ENCODE measurements at places on chromosomes 1 and 21.

- DNase-seq = no peak
Observed at GRCh38 chr1:165686971-165687433, 11.4 kb downstream of the ALDH9A1 start.

DNA sequence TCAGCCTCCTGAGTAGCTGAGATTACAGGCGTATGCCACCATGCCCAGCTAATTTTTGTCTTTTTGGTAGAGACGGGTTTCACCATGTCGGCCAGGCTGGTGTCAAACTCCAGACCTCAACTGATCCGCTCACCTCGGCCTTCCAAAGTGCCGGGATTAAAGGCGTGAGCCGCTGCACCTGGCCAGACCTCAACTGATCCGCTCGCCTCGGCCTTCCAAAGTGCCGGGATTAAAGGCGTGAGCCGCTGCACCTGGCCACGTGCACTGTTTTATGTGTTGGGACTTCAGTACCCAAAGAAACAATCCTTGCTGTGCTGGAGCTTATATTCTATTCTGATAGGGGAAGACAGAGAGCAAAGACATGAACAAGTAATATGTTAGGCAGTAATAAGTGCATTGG lies 10.1 kb downstream of the TRAF5 start:
- no peak for DNase-seq

DNA sequence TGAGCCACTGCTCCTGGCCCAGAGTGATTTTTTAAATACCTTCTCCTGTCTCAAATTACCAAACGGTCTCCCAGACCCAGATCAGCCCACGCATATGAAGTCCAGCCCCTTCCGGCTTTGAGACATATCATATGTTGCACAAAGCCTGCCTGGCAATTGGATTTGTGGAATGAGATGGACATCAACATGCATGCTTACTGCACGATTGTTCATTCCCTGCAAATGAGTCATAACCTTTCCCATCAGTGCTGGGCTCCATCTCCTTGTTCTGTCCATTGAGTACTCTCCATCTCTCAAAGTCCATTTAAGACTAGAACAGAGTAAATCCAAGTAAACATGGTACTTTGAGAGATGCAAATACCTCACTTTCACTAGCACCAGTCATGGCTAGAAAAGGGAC lies 612.2 kb upstream of the USP24 start:
- DNase-seq = no peak

DNA sequence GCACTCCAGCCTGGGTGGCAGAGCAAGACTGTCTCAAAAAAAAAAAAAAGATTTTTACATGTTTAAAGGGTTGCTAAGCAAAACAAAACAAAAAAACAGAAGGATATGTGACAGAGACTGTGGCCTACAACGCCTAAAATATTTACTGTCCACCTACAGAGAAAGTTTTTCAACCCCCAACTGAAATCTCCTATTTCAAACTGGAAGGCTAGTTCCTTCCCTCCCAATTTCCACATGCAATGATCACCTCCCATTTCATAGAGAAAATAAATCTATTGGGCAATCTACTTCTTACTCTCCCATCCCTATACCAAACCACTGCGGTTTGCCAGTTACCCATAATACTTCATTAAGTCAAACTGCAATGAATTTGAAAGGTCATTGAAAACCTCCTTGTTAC lies 74.2 kb downstream of the ST3GAL3 start:
- no peak for DNase-seq

GRCh38 chr1:52249831-52250230 lies 107.9 kb downstream of the ZFYVE9 start:
- DNase-seq = no peak

All from activated T-cell treated with anti-CD3 and anti-CD28 coated beads, Interleukin-2, amount 50 U/mL, for 1 hour (primary cell).